ENCODE measurements at places on chromosomes 6 and 20.

- peak; percentile 45 for DNase-seq
Measured at GRCh38 chr6:83853178-83854000, at the start of gene RIPPLY2. RIPPLY2 (plus strand) TSS chr6:83853360; CDS start chr6:83853417, 57 bp downstream.

DNA sequence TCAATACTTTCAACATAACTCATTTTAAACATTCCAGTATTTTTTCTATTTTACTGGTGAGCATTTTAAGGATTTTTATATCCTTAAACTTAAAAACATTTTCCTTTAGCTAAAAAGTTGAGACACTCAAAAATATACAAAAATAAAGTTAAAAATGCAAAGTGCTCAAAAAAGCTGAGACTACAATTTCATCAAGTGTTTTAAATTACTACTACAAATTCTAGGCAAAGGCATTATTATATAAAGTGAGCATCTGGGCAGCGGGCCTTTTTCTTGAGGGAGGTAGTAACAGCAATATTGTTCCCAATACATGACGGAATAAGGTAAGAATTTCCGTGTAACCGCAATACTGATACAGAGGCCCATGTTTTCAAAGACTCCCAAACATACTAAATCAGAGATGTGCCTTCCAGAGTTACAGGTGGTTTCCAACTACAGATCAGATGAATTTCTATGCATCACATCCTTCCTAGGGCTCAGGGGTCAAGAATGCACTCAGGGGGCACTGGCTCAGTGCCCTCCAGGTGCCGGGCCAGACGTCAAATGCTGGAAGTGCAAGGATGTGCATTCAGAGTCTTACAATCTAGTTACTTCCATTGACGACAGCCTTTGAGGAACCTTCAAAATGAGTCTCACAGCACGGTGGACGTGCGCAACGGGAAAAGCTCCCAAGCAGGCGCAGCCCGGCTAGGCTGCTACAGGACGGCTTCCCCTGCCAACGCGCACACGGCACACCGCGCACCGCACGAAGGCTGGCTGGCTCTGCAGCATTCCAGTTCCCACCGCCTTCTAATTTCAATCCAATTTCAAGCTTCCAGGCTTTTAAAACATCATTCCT is 1.7 kb downstream of the PHF10 start:
- peak; percentile 55 for DNase-seq

DNA sequence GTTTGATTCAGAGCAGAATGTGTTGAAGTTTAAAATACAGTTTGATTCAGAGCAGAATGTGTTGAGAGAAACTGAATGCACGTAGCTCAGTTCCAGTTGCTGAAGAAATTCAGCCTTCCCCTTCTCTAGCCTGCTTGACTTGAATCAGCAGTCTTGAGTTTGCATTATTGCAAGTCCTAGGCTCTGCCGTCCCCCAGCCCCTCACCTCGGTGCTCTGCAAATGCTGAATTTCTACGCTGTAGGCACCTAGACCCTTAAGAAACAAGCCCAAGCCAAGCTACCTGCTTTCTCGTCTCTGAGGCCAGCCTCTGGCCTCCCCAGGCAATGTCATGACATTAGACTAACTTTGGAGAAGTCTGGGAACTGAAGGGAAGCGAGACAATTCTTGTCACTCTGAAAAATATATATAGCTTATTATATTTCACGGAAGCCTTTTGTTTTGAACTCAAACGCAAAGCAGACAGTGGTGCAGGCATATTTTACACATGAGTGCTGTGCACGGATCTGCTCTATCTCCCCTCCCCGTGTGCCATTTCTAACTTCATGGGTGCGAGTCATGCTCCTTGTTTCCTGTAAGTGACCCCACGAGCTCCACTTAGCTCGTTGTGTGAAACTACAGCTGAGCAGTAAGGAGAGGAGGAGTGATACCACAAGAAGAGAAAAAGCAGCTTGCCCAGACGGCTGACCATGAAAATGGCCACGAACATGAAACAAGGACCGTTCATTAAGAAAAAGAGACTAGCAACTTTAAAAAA is 71.4 kb upstream of the DUSP22 start:
- peak; percentile 38 for DNase-seq

- peak; percentile 16 for DNase-seq
Measured at GRCh38 chr6:23532227-23532626, 593.8 kb upstream of the NRSN1 start.

DNA sequence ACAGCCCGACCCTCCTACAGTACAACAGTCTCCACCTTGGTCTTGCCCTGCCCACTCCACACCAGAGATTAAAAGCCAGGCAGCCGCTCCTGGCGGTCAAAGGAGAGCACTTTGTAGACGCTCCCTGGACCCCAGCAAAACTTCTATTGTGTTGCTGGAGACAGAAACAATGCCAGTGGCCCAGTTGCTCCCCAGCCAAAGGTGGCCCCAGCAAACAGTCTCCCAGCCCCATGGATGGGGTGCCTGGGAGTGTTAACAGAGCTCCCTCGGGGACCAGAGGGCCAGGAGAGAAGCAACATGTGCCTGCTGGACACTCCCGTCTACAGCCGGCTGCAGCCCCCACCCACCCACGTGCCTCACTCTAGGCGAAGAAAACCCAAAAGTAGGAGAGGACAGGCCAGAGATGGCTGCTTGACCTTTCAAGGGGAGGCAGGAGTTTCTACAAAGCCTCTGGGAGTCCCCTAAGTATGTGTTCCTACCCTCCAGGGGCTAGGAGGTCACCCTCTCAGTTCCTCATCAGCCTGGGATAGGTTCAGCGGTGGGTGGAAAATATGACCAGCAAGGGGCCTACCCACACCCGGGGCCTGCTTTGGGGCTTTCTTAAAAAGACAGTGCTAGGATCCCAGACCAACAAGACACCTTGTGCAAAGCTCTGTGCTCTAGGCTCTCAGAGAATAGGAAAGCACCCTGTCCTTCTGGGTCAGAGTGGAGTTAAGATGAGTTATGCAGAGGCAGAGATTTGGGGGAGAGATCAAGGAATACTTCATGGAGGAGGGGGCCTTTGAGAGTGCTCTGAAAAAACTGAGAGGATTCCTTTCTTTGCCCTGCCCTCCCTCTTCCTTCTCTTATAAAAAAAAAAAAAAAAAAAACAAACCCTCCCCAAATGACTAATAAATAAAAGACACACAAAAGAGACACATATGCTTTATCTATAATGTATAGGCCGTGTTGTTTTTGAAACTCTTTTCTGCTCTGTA is 19.0 kb upstream of the PREX1 start:
- DNase-seq: peak; percentile 25

DNA sequence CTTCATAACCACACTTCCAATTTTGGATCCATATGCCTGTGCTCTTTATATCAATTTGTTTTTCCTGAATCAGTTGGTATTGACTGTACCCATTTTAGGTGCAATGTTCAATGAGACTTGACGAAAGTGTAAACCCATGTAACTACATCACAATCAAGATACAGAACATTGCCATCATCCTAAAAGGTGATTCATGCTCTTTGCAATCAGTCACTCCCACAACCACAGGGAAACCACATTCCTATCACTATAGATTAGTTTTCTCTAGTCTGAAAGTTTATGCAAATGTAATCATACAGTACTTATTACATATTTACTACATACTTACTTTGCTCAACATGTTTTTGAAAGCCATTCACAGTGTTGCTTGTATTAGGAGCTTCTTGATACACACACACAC is 167.4 kb downstream of the ADGRG6 start:
- no peak for DNase-seq

GRCh38 chr20:45340236-45340847 is 7.9 kb downstream of the SDC4 start:
- no peak for DNase-seq

GRCh38 chr6:55034752-55035151 is 139.6 kb upstream of the HCRTR2 start:
- DNase-seq: no peak

DNA sequence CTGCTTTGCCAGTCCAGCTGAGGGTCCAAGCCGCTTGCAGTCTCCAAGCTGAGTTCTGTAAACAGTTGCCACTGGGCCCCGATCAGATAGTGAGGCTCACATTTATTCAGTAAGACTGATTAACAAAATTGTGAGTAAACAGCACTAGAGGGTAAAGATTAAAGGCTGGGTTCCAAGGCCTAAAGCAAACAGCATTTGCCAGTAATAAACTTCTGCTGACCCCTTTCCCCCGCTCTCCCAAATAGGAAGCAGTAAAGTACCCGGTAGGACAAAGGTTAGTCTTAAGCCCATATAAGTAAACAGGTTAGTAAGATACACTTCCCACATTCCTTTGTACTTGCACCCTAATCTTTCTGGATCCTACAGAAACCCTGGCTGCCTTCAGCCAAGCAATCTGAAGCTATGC is 181.8 kb downstream of the MEI4 start:
- DNase-seq: no peak

GRCh38 chr6:90100059-90100665 is 196.5 kb downstream of the BACH2 start:
- DNase-seq: peak; percentile 31

- no peak for DNase-seq
Measured at GRCh38 chr6:11480541-11480940, 57.0 kb upstream of the TMEM170B start.

Data from fibroblast of lung (primary cell).